GM23248 (cell line): ENCODE measurements at places on chromosomes 4 and X. TPM values are rescaled to one million over a fixed set of nuclear protein-coding genes. Genes with fewer than 3 reads are reported as not detected.

The PABPC1L2A gene
- not detected in 2 replicates for total RNA-seq

The WWC2 gene
- 31.0 and 33.2 TPM in 2 replicates for total RNA-seq

The AREG gene
- total RNA-seq: 0.97 TPM in 1 of 2 replicates, not detected in the other

The CPZ gene
- 13.4 and 14.0 TPM in 2 replicates for total RNA-seq

The PDGFC gene
- total RNA-seq: 64.4 and 84.0 TPM in 2 replicates

The S100G gene
- not detected in 2 replicates for total RNA-seq

The EXOC1L gene
- not detected in 2 replicates for total RNA-seq

The SATL1 gene
- total RNA-seq: not detected in 2 replicates

The SFRP2 gene
- 0.63 and 0.65 TPM in 2 replicates for total RNA-seq

The ASB9 gene
- total RNA-seq: 0.97 TPM in 1 of 2 replicates, not detected in the other

The HSD17B13 gene
- total RNA-seq: not detected in 2 replicates

The UCP1 gene
- total RNA-seq: not detected in 2 replicates

The LPAR4 gene
- not detected in 2 replicates for total RNA-seq

The APOOL gene
- total RNA-seq: 4.9 and 11.3 TPM in 2 replicates

The NOCT gene
- 12.6 and 15.3 TPM in 2 replicates for total RNA-seq

The ADGRL3 gene
- not detected in 2 replicates for total RNA-seq

The ADAD1 gene
- total RNA-seq: not detected in 2 replicates

The TMSB15B gene
- 0.63 and 1.4 TPM in 2 replicates for total RNA-seq
